ENCODE measurements at places on chromosomes 3 and 15.

DNA sequence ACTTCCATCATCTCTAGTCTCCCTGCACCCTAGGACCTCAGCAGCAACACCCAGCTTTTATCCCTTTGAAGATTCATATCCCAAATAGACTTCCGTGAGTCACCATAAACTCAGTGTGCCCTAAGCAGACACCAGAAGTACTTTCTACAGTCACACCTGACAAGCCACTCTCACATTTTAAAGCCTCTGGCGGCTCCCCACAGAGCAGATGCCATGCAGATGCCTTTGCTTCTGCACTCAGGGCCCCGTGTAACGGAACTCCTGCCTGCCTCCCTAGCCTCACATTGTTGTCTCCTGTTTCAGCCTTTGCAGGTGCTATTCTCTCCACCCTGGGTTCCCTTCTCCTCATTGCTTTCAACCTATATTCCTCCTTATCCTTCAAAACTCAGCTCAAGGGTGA, 155.5 kb upstream of the SLC24A5 start:
- no peak for DNase-seq

GRCh38 chr15:55124616-55125015, 72.1 kb downstream of the RSL24D1 start:
- DNase-seq, result no peak

DNA sequence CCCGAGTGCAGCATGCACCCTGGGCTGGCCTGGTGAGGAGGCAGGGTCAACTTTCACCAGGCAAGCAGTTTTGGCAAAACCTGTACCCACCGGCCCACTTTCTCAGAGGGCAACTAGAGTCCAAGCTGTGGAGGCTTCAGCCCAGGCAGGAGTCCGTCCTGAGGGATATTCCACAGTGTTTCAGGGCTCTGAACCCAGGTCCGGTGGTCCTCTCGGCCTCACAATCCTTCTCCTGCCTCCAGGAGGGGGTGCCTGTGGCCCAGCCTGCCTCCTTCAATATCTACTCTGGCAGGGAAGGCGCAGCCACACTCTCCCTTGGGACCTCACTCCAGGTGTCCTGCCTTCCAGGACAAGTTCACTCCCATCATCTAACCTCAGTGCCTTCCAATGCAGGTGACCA, 3.9 kb downstream of the PLA2G4E start:
- no peak for DNase-seq

GRCh38 chr3:170752571-170753155, 117.3 kb downstream of the RPL22L1 start:
- no peak for DNase-seq

DNA sequence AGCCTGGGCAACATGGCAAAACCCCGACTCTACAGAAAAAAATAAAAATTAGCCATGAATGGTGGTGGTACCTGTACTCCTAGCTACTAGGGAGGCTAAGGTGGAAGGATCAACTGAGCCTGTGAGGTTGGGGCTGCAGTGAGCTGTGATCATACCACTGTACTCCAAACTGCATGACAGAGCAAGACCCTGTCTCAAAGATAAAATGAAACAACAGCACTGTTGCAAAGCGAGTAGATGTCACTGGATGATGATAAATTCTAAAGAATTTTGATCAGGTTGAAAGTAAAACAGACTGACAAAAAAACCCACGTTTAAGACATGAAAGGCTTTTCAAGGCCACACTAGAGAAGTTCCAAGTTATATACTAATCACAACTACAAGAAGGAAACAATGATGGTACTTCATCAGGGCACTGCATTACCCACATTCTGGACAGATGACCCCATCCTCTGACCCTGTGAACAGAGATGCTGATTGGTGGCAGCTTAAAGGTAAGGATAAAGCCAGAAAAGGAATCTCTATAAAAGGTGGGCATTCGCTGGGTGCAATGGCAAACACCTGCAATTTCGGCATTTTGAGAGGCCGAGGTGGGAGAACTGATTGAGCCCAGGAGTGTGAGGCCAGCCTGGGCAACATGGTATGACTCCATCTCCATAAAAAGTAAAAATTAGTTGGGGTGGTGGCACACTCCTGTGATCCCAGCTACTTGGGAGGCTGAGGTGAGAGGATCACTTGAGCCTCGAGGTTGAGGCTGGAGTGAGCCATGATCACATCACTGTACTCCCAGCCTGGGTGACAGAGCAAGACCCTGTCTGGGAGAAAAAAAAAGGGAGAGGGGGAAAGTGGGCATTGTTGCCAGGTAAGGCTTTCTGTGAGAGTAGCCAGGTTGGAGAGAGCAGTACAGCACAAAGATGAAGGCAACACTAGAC, 59.2 kb downstream of the TBL1XR1 start:
- no peak for DNase-seq

GRCh38 chr3:50194903-50195500, 3.6 kb downstream of the GNAT1 start:
- no peak for DNase-seq

GRCh38 chr15:60960517-60960916, 268.6 kb downstream of the RORA start:
- no peak for DNase-seq

GRCh38 chr3:124694486-124694885, 35.8 kb upstream of the UMPS start:
- no peak for DNase-seq

DNA sequence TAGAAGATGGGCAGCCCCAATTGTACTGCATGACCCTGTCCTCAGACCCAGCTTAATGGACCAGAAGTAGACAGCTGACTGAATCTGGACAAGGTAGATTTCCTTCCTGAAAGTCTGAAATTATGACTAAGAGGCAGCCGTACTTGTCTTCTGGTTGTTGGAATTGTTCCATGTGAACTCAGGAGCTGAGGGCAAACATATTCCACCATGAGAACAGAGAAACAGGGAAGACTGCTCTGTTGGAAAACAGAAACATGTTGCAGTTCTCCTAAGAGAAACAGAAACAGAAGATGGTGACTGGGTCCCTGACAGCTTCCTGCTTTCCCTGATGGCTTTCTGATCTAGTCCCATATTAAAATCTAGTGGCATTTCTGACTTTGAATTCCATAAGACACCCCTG, 24.1 kb downstream of the POPDC2 start:
- peak; percentile 75 for DNase-seq

GRCh38 chr3:147652651-147653366, 243.6 kb downstream of the ZIC1 start:
- no peak for DNase-seq
